CD4-positive, alpha-beta T cell treated with Interleukin-17A for 4 hours (primary cell): ENCODE measurements at places on chromosomes 6 and 20.

- no peak for DNase-seq
Measured at GRCh38 chr20:43459022-43459942, 1.6 kb downstream of the SRSF6 start.

DNA sequence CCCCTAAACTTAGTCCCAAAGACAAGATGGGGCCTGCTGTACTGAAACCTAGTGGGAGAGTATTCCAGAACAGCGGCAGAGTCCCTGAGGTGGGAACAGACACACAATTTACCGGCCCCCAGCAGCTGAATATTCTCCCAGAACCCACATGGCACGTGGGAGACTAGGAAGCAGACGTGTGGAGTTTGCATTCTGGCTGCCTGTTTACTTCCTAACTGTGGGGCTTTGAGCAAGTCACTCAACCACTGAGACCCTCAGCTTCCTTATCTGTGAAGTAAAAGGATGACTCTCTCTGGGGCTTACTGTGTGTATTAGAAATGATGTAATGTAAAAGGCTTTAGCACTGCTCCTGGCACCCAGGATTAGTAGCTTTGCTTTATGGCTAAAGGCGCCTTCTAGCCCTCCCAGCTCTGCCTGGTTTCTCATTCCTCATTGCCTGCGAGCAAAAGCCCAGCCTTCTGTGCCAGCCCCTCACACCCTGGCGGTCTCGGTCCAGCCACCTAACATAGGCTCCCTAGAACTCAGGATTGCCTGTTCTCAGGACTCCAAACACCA is 353.1 kb downstream of the CDC5L start:
- no peak for DNase-seq

DNA sequence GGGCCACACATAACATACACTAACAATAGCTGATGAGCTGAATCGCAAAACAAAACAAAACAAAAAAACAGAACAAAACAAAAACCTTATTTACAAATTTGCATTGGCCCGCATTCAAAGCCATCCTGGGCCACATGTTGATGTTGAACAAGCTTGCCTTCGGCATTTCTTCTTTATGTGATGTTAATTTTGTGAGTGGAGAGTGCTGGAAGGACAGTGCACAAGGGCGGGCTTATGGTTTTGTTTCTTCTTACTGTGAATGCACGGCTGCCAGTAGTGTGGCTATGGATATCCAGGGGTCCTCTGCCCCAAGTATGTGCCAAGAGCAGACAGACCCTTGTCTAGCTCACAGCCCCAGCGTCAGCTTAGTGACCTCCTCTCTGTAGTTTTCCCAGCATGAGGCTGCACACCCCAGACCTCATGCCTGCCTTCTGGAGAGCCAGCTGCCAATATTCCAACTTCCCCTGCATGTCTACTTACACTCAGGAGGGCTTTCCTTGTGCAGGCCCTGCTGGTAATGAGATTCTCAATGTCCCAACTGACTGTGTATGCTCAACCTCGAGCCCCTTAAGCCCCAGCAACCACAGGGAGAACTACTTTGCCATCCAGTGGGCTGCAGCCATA is 24.9 kb downstream of the ZNF292 start:
- no peak for DNase-seq

DNA sequence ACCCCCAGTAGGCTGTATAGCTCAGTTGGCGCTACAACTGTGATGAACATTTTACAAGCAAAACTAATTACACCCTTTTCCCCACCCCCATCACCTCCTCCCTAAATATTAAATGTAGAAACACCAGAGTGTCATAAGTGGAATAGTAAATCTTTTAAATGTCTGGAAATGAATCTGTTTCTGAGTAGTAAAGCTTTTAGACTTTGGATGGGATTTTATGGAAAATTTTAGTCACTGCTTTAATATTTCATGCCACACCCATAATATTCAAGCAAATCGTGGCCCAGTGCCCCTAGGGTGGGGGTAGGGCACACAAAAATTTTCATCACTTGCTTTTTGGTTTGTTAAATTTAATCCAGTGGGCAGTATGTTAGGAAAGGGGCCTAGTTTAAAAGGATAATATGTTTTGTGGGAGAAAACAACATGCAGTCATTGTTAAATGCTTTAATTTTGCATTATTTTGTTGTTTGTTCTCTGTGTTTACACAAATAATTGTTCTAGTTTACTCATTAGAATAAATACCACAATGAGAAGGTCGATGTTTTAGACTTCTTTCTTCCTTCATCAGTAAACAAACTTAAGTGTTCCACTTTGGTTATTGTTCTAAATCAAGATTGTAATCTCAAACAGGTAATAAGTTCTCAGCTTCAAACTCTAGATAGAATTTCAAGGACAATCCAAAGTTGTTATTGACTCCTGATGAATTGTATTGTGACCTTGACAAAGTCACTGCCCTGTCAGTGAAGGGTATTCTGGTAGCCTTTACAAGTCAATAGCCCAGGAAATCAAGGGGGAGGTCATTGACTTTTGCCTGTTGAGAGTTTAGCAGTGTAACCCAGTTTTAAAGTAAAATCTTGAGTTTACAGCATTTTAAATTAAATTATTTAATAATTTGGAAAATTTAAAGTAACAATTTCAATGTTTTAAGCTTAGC is 79.2 kb downstream of the CBFA2T2 start:
- no peak for DNase-seq

GRCh38 chr20:36017048-36017951 is 48.9 kb downstream of the CNBD2 start:
- no peak for DNase-seq

- DNase-seq, result no peak
Measured at GRCh38 chr20:39713076-39713840, 751.1 kb downstream of the DHX35 start.

DNA sequence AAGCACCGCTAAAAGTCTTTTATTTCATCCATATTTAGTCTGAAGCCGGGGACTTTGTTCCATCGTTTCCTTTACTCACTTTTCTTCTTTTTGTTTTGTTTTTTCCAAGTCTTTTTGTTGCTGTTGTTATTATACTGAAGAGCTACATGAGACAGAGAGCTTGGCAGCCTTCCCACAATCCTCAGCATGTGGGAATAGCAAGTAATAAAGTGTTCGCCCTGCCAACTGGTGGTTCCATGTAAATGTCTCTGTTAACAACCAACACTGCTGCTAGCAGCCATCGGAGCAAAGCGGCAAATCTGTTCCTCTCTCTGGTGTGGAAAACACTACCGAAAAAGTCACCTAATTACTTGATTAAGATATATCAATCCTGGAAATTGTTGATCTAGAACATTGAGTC is 437.8 kb upstream of the ID4 start:
- DNase-seq, result no peak

DNA sequence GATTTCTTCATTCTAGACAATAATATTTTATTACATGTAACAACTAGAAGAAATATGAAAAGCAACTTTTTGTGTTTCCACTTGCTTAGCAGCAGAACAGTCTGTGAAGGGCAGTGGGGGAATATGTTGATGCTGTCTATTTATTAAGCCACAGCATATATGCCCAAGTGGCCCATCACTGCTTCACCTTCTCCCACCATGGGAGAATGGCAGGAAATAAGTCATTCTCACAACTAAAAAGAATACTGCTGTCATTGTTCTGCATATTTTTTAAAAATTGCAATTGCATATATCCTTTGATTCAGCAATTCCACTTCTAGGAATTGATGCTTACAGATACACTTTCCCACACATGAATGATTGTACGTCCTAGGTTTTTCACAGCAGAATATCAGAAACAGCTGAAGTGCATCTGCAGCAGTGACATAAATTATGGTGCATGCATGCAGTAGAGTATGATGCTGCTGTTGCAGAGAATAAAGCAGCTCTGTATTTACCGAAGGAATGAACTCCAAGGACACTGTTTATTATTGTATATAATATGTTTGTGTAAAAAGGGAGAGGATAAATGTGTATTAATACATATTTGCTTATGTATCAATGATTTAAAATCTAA is 26.8 kb downstream of the KIF3B start:
- DNase-seq, result no peak

GRCh38 chr6:92648364-92649086 is 770.8 kb downstream of the EPHA7 start:
- DNase-seq, result no peak

DNA sequence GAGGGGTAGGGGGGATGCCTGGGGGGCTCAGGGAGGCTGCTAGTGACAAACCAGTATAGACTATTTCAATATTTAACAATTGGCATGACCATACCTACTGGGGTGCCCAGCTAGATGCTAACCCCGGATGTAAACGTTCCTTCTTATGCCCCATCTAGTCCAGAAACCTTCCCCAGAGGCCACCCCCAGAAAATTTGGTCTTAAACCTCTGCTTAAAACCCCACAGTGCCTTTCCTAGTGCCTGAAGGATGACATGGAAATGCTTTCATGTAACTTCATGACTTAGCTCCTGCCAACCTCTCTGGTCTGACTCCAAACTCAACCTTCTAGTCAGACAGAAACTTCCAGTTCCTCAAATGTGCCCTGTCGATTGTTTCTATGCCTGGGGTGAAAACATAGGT is 52.0 kb downstream of the JPH2 start:
- no peak for DNase-seq

DNA sequence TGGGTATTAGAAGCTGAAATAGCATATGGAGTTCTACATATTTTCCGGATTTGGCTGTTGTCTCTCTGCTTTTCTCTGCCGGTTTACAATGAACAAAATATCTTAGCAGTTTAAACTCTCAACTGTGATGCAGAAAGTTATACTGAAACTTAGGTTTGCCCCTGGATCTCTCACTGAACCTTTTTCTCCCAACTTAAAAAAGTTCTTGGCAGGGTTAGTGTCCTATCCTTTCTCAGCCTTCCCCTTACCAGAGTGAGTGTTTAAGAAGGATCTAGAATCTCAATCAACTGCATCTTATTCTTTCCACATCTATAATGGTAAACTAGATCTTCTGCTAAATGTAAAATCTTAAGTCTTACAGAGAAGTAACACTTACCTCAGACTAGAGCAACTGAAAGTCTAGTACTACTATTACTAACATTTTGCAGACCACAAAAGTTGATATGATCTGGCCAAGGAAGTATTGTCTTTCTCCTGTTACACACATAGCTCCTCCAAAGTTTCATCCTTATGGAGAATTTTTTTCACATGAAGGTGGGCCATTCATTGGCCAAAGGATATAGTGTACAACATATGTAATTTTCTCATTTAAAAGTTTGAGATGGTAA is 392.3 kb upstream of the RUNX2 start:
- DNase-seq, result no peak

DNA sequence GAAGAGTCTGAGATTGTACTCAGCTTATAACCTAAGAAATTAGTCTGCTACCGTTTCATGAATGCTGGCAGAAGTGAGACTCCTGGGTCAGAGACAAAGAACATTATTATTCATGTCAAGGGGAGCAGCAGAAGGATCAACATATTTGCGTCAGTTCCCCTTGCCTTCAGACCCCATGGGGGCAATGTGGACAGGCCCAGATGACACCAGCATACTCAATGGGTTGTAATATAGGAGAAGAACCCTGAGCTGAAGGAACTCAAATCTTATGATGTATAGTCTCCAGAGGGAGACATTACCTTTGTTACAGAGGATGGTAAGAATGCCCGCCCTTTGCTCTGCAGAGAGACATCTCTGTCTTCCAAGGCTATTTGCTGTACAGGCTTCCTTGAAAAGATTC is 384.4 kb downstream of the EPM2A start:
- DNase-seq, result no peak

DNA sequence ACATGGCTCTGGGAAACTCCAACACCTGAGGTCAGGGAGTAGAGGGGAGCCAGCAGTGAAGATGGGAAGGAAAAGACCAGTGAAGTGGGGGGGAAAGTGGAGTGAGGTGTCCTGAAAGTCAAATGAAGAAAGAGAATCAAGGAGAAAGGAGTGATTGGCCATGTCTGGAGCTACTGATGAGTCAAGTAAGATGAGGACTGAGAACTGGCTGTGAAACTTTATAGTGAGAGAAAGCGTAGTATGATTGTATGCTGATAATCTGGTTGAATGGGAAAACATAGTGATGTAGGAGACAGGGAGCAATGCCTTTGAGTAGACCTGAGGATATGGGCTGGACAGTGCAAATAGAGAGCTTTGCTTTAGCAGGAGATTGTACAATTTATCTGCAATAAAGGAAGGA is 183.6 kb upstream of the GMDS start:
- DNase-seq, result no peak

- no peak for DNase-seq
Measured at GRCh38 chr6:34374508-34374907, 18.0 kb downstream of the NUDT3 start.

DNA sequence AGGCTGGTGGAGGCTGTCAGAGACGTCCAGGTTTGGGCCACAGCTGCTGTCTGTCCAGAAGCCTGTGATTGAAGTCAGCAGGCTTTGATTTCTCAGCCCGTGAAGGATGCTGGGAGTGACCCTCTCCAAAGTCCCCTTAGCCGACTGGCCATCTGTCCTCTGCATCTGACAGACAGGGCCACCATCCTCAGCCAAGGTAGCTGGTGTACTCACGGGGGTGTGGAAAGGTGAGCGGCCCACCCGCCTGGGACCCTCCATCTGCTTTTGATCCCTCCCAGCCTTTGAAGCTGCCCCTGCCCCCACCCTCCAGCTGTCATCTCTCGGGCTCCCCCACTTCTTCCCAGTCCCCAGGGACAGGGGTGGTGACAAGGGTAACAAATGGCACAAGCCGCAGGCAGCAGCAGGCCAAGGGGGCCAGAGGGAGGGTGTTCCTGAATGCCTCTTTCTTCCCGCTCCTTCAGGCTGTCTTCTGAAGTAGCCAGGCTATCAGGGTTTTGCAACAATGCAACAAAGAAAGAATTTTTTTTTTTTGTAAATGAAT is 84.4 kb downstream of the EYA2 start:
- DNase-seq, result no peak

DNA sequence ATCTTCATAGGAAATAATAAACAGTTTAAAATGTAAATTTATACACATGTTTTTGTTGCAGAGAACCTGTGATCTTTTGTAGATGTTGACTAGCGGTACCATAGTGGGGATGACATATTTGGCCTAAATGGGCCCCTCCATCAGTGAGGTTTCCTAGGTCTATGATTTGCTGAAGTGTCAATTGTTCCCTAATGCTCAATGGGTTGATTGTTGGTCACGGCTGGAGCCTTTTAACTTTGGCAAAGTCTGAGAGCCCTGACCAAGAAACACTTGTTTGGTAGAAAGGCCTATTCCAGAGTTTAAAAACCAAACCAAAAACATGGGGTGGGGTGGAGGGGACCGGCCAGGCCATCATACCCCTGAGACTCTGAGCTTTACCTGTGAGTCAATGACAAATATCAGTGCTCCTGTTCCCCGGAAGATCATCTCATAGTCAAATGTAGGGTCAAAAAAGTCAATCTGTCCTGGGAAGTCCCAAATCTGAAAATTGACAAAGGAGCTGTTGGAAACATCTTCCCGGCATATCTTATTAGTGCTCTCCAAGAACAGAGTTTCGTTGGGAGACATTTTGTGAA is 25.1 kb downstream of the RRAGD start:
- DNase-seq, result no peak

DNA sequence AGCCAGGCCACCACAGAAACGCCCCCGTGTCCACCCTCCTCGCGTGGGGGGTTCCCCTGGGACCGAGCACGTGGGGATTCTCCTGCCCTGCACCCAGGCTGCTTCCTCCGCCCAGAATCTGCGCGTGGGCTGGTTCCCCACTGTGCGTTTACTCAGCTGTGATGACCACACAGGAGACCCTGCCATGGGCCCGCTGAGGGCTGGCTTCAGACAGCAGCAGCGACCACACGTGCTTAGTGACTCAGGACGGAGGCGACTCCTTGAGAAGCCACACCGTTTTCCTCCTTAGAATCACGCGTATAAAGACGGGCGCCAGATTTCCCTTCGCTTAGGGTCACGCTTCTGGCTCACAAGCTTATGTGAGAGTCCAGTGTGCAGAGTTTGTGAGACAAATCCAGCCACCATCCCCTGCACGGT is 63.9 kb upstream of the PDE10A start:
- no peak for DNase-seq

- peak; percentile 67 for DNase-seq
Measured at GRCh38 chr20:36574366-36575135, 1.2 kb downstream of the TGIF2 start.
